ENCODE measurements at places on chromosomes 11 and 22. TPM values are rescaled to one million over a fixed set of nuclear protein-coding genes. Genes with fewer than 3 reads are reported as not detected.

Gene RRM1
- 32.9 TPM for total RNA-seq

Gene TYR
- total RNA-seq = not detected

Gene ADAMTS15
- 20.7 TPM for total RNA-seq

Gene FADS1
- 13.0 TPM for total RNA-seq

Gene C11orf87
- not detected for total RNA-seq

Gene PARVA
- total RNA-seq = 31.4 TPM

Gene VWA5A
- total RNA-seq = 19.5 TPM

Gene OR8D1
- not detected for total RNA-seq

DNA sequence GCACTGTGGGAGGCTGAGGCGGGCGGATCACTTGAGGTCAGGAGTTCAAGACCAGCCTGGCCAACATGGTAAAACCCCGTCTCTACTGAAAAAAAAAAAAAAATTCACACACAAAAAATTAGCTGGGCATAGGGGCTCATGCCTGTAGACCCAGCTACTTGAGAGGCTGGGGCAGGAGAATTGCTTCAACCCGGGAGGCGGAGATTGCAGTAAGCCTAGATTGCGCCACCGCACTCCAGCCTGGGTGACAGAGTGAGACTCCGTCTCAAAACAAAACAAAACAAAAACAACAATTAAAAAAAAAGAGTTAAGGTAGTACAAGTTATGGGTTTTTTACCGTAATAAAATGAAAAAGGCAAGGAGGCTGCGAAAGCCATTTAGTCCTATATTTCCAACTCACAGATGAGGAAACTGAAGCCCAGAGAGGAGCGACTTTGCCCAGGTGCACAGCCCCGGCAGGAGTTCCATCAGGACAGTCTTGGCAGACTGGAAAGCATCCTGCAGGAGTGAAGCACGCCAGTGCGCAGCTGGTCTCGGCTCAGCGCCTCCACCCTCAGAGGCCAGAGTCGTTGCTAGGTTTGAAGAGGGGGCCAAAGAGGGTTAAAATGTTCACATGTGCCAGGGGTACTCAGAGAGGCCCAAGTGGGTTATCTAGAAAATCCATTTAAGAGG is 3.8 kb upstream of the FADS3 start:
- DNase-seq = peak; percentile 84
- no peaks in the 10 kb centered on the region for H3K27me3 ChIP-seq
- H3K4me3 ChIP-seq = no peak overlapping the region
- peaks cover 17% of the 10 kb centered on the region for H3K4me1 ChIP-seq
- no peak overlapping the region for H3K27ac ChIP-seq

GRCh38 chr11:75474878-75475766 is 42.1 kb upstream of the KLHL35 start:
- H3K27me3 ChIP-seq = no peaks in the 10 kb centered on the region
- peak overlapping the region; percentile 60 for H3K27ac ChIP-seq

DNA sequence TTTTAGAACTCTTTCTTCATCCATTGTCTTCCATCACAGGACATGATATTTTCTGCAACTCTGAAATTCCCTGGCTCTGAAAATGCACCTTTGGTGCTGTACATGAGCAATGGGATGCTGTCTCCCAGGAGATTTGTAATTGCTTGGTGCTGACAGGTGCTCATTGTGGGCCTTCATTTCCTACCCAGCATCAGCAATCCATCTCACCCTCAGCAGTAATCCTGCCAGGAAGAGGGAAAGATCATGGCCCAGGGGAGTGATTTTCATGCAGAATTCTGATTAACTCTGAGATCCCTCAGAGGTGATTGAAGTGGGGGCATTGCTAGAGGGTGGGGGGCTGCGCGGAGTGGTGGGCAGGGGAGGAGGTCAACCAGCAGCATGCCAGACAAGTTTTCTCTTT is 651.7 kb downstream of the NELL1 start:
- no peaks in the 10 kb centered on the region for H3K27me3 ChIP-seq
- no peaks in the 10 kb centered on the region for H3K36me3 ChIP-seq
- H3K4me1 ChIP-seq = no peaks in the 10 kb centered on the region
- H3K4me3 ChIP-seq = no peak overlapping the region

GRCh38 chr11:121672630-121673487 is 220.1 kb upstream of the SORL1-AS1 start:
- peak; percentile 30 for DNase-seq
- no peak overlapping the region for H3K4me3 ChIP-seq
- H3K27ac ChIP-seq = peak overlapping the region; percentile 20
- no peaks in the 10 kb centered on the region for H3K36me3 ChIP-seq
- peaks cover 19% of the 10 kb centered on the region for H3K4me1 ChIP-seq
- no peaks in the 10 kb centered on the region for H3K27me3 ChIP-seq

DNA sequence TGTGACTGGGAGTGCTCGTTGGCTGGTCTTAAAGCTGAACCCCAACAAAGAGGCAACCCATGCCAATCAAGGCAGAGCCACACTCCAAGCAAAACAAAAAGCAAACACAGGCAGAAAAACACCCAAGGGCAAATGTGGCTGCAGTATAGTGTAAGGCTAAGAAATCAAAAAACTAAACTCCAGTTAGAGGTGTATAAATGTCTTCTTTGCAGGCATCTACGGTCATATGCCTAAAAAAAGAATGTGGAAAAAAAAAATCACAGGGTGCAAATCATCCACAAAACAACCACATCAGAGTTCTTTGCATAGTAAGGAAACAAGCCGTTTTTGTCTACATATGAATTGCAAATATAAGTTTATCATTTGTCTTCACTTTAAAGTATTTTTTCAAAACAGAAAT is 27.8 kb downstream of the ARFGAP3 start:
- no peak for DNase-seq
- H3K36me3 ChIP-seq = peaks cover 60% of the 10 kb centered on the region
- no peaks in the 10 kb centered on the region for H3K27me3 ChIP-seq
- H3K27ac ChIP-seq = no peak overlapping the region
- peaks cover 15% of the 10 kb centered on the region for H3K4me1 ChIP-seq

DNA sequence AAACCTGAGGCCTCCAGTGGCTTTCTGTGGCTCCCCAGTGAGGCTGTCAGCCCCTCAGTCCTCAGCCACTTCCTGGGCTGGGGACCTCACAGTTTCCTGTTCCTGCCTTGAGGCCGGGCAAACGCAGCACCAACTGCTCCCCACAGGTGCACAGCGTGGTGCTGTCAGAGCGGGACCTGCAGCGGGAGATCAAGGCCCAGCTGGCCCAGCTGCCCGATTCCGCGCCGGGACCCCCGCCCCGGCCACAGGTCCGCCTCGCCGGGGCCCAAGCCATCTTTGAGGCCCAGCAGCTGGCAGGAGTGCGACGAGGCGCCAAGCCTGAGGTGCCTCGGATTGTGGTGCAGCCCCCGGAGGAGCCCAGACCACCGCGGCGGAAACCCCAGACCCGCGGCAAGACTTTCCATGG is 5.4 kb downstream of the TBC1D10C start:
- DNase-seq = no peak
- H3K4me3 ChIP-seq = no peak overlapping the region
- no peaks in the 10 kb centered on the region for H3K36me3 ChIP-seq

DNA sequence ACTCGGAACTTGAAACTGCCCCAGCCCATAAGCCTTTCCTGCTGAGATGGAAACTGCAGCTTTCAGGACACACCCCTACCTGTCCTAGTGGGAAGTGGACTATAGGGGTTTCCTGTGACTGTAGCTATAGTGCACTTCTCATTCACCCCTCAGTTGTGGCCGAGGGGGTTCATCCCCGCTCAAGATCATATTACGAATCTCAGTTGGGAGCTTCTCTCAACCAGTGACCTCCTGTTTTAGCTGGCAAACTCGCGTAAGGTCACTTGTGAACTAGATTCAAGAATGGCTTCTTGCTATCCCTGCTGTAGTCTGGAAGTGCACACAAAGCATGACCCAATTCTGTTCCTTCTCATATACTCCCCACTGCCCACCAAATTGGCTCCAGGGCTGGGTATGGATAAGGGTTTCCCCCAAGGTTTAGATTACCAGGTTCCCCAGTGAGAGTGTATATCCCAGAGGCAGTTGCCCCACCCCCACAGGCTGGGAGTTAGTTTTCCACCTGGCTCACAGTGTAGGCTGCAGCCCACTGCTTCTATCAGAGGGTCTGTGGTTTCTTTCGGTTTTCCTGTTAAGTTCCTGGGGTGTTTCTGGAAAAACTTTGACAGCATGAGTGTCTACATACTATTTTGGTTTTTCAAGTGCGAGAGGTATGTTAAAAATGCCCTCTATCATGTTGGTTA is 812.9 kb downstream of the JRKL start:
- H3K4me1 ChIP-seq = no peaks in the 10 kb centered on the region
- no peaks in the 10 kb centered on the region for H3K27me3 ChIP-seq
- no peaks in the 10 kb centered on the region for H3K36me3 ChIP-seq
- no peak overlapping the region for H3K4me3 ChIP-seq
- DNase-seq = no peak

DNA sequence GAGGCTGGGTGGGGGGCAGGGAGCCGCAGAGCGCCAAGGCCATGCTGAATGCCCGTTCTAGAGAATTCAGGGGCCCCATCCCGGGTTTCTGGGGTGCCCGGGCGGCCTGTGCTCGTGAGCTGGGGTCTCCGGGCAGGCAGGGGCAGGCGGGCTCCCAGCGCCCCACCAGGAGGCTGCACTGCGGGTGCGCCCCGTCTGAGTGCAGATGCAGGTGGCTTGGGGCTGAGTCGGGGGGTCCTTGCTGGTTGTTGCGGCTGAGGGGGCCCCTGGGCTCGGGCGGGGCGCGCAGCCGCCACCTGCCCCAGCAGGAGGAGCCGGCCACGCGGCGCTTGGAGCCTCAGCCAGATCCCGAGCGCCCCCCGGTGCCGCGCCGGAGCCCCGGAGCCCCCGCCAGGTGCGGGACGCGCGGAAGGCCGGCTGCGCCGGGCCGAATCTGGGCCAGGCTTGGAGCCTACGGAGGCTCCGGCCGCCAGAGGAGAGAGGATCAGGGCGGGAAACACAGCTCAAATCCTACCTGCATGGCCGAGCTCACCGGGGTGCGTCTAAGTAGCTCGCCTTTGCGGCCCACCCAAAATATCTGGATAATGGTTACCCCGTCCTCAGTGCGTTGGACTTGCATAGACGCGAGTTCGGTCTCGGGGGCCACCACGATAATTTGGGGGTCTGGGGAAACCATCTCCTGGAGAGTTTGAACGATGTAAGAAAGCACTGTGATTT is 590 bp upstream of the IGF2 start:
- H3K4me3 ChIP-seq = no peak overlapping the region
- peaks cover 6% of the 10 kb centered on the region for H3K4me1 ChIP-seq
- H3K36me3 ChIP-seq = no peaks in the 10 kb centered on the region
- DNase-seq = no peak

DNA sequence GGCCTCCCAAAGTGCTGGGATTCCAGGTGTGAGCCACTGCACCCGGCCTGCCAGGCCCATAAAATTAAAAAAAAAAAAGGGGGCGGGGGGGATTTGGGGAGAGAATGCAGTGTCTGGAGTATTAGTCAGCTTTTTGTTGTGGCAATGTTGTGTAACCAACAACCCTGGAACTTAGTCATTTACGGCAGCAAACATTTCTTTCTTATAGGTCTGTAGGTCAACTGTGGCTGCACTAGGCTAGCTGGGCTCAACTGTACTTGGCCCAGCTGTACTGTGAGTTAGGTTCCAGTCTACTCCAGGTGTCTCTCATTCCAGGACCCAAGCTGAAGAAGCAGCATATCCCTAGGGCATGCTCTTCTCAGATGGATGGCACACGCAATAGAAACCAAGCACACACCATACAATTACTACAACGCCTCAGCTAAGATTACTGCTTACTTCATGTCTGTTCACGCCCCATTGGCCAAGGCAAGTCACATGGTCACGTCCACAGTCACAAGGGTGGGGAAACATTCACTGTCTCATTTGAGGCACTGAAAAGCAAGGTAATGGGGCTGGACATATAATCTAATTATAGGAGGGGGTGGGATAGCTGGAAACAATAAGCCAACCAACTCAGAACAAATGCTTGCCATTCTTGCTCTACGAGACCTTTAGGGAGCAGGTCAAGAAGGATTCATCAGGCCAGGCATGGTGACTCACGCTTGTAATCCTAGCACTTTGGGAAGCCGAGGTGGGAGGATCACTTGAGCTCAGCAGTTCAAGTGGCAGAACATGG is 10.4 kb upstream of the SPINDOC start:
- H3K4me1 ChIP-seq = no peaks in the 10 kb centered on the region
- no peaks in the 10 kb centered on the region for H3K27me3 ChIP-seq
- no peaks in the 10 kb centered on the region for H3K36me3 ChIP-seq
- H3K27ac ChIP-seq = no peak overlapping the region
- H3K4me3 ChIP-seq = no peak overlapping the region

DNA sequence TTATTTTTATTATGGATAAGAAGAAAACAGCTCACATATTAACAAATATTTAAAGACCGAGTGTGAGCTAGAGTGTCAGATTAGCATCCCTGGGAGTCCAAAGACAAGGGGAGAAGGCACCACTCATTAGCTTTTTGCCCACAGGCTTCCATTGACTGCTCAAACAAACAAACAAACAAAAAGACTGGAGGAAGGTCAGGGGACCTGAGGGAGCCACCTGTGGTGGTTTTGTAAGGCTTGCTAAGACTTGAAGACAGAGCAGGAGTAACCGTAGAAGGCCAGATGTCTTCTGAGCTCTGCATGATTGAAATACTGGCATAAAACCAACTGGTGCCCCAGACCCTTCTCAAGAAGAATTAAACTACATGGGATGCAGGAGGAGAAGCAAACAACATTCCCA is 395.2 kb upstream of the CNTN5 start:
- no peak overlapping the region for H3K4me3 ChIP-seq
- no peaks in the 10 kb centered on the region for H3K27me3 ChIP-seq
- H3K4me1 ChIP-seq = no peaks in the 10 kb centered on the region
- no peak for DNase-seq
- no peaks in the 10 kb centered on the region for H3K36me3 ChIP-seq

Measured in thyroid gland (tissue), 4 donors.